ENCODE measurements at places on chromosomes 4 and X.

- DNase-seq, result no peak
Measured at GRCh38 chr4:173235050-173235449, 66.4 kb downstream of the GALNT7 start.

DNA sequence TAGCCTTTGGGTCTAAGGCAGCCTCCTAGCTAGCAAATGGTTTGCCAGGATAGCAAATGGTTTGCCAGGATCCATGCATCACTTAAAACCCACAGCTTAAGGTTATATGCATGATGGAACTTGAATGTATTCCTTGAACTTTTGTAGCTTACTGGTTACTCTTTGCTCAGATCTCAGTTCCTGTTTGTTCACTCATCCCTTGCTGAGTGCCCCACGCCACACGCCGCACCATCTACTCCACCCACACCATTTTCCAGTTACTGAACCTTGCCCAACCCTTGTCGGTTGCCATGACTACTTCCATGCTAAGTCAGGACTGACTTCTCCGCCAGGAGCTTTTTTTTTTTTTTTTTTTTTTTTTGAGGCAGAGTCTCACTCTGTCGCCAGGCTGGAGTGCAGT lies 29.5 kb upstream of the XIAP start:
- no peak for DNase-seq

DNA sequence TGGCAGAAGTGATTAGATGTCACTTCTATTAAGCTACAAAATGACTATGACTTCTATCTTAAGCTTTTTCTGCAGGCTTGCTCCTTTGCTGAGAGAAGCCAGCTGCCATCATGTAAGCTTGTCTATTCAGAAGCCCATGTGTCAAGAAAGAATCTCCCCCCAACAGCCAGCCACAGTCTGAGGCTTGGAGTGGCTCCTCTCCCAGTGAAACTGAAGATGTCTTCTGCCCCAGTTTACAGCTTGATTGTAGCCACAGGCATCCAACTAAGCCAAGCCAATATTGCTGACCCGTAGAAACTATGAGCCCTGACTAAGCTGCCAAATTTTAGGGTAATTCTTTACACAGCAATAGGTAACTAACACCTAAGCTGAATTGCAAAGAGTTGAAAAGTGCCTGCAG lies 26.7 kb upstream of the SLC10A7 start:
- no peak for DNase-seq

- DNase-seq, result no peak
Measured at GRCh38 chrX:82087699-82088098, 885.8 kb downstream of the SH3BGRL start.

DNA sequence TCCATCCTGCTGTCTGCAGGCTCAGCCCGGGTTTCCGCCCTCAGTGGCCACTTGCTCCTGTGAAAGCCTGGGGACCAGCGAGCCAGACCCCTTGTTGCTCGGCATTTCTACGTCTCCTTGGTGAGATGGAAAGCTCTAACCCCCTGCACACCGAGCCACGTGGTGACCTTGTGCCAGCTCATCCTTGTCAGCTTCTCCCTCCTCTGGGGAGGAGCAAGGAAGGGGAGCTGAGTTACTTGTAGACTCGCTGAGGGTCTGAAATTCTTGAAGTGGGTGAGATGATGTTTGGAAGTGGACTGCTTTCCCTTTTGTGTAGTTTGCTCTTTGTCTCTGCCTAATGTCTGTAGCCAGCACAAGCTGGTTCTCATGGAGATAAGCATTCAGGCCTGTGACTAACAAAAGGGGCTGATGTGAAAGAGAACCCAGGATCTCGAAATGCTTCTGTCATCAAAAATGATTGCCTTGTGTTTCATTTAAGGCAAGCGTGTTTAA lies 29.3 kb downstream of the RGS12 start:
- no peak for DNase-seq

GRCh38 chr4:76238236-76238635 lies 13.3 kb upstream of the FAM47E start:
- DNase-seq, result no peak

- DNase-seq, result no peak
Measured at GRCh38 chr4:17065821-17066220, 167.4 kb upstream of the LDB2 start.

DNA sequence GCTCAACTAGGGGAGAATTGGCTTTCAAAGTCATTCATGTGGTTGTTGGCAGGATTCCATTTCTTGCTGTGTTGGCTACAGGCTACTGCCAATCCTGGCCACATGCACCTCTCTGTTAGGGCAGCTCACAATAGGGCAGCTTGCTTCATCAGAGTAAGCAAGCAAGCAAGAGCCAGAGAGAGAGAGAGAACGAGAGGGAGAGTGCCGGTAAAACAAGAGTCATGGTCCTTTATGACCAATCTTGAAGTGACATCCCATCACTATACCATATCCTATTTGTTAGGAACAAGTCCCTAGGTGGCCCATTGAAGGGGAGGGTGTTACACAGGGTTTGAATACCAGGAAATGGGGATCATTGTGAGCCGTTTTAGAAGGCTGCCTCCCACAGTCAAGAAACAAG lies 33.0 kb upstream of the TLR2 start:
- no peak for DNase-seq

GRCh38 chr4:80075995-80076675 lies 3.1 kb upstream of the ANTXR2 start:
- DNase-seq, result no peak
